ENCODE measurements at places on chromosomes 16 and 17.

DNA sequence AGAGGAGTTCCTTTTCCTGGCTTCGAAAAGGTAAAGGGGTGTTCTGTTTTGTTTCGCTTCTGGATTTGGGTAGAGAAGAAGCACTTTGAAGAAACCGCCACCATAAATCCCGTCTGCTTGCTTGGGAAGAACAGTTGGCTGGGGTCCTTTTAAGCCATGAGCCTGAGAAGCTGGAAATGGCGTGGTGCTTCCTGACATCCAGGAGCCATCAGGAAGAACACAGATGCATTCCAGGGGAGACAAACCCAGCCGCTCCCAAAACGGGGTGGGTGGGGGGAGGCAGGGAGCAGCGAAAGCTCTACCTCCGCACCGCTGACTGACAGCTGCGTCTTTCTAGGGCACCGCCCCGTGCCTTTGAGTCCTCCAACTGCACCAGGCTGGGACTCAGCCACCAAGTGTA lies 91.6 kb downstream of the ZDHHC7 start:
- no peak for DNase-seq

DNA sequence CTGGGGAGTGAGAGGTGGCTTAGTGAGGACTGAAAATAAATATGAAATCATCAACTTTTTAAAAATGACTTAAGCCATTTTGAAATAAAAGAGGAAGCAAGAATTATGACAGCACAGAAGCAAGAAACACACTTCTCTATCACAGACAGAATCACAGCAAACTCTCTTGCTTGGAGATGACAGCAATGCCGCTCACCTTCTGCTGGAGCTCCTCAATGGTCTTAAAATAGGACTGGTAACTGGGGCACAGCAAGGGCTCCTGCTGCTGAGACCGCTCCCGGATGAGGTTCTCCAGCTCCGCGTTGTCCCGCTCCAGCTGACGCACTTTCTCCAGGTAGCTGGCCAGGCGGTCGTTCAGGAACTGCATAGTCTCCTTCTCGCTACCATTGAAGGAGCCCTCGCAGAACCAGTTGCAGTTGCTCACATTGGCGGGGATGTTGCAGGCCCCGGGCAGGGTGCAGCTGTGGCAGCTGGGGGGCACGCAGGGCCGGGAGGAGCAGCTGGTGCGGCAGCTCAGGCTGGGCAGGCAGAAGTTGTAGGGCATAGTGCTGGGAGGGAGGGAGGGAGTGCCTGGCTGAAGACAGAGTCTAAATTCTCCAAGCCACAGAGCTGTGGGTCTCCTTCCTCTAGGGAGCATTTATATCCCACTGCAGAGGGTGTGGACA lies at the start of gene KRT31:
Gene KRT31, minus strand, starts transcription at position 613 of the 665 bp plus-strand sequence. Its CDS starts 69 bp downstream, at position 544.
- DNase-seq: no peak

DNA sequence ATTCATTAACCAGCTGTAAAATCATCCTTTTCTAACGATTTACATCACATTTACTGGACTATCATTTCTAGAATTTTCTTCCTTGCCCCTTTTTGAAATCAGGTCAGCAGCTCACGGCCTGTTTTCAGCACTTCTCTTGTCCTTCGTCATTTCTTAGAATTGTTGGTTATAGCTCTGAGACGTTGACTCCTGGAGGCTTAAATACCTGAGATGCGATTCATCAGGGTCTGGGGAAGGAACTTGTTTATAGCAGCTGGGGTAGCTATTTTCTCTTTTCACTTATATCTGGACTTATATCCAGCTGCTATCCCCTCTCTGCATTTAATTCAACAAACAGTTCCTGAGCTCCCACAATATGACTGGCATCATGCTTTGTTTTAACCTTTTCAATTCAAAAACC lies 338.7 kb upstream of the TNRC6C start:
- DNase-seq: no peak

GRCh38 chr17:58504826-58505351 lies 9.5 kb downstream of the MTMR4 start:
- DNase-seq: no peak

DNA sequence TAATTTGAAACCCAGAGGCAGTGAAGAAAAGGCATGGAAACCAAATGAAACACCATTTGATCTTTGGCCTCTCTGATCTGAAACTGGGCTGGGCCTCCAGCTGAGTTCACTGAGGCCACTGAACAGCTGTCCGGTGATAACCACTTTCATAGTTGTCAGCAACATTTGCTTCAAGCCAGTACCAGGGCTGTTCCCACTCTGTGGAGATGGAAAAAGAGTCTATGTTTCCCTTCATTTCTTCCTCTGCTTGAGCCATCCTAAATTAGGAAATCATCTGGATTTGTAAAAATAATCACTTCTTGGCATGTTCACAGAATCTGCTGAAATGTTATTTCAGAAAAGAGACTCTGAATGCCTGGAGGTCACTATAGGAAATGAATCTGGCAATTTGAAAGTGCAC lies 119.3 kb downstream of the STX8 start:
- no peak for DNase-seq

GRCh38 chr17:7886227-7887037 lies 2.2 kb upstream of the CHD3 start:
- DNase-seq: no peak

DNA sequence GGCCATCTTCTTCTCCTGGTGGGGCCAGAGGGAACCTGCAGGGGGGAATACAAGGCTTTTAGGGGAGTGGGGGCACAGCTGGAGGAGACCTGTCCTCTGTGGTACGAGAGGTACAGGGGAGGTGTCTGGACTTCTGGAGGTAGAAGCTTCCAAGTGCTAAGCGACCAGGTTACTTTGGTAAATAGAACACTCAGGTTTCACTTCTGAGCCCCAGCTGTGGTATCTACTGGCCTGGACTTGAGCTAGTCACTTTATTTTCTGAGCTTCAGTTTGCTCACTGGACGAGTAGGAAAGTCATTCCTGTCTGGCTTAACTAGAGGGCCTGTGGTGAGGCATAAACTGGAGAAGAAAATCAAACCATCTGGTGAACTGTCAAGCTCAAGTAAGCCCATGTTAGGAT lies at the start of gene HEATR9:
Gene HEATR9, minus strand, starts transcription at position 155 of the 400 bp plus-strand sequence. Its CDS starts 149 bp downstream, at position 6.
- no peak for DNase-seq

- no peak for DNase-seq
These were observed 15.6 kb downstream of the SLC6A2 start for GRCh38 chr16:55671206-55671973.

- DNase-seq: no peak
These were observed 13.7 kb downstream of the BLMH start for GRCh38 chr17:30278032-30278431.

DNA sequence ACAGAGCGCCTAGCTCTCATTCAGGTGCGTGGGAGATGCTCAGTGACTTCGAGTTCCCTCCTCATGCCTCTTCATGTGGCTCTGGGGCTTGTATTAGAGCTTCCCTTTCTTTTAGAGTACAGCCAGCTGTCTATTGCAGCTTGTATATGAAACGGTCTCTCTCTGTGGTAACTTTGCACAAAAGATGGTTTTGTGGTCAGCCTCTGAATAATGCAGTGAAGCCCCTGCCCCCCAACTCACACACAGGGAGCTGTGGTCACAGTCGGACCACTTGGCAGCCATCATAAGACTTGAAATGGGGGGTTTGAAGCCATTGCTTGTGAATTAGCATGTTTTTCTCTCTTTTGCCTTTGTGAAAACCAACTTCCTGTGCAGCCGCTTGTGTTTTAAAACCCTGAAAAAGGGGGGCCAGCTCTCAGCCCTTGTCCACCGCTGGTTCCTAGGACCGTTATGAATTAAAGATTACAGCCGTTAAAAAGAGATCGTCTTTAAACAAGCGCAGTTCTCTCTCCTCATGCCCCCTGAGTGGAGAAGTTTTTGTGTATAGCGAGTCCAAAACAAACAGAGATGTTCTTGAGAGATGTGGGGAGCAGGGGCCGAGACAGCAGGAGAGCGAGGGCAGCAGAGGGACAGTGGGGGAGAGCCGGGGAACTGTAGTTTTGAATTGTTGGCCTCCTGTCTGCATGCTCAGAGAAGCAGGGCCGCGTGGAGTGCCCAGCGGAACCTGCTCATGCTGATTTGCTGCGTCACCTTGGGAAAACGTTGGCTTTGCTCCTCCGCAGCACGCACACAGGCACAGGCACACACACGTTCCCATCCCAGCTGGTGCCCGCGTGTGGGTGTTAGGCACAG lies 199.0 kb downstream of the MSI2 start:
- DNase-seq: no peak

GRCh38 chr16:67543582-67543981 lies 15.0 kb downstream of the RIPOR1 start:
- DNase-seq: no peak

DNA sequence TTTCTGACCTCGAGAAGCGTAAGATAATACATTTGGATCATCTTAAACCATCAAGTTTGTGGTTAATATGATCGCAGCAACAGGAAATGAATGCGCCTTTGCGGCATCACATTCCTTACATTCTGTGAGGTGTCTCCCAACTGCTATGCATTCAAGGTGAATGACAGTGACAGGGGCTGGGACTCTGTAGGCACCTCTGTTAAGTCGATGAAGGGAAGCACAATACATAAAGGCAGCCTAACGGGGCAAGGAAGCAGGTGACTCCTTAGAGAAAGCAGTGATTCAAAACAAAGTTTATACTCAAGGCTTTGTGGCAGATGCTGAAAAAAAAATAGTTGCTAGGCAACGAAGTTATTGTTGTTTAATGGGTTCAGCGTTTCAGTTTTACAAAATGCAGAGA lies 21.6 kb upstream of the EVPL start:
- no peak for DNase-seq

DNA sequence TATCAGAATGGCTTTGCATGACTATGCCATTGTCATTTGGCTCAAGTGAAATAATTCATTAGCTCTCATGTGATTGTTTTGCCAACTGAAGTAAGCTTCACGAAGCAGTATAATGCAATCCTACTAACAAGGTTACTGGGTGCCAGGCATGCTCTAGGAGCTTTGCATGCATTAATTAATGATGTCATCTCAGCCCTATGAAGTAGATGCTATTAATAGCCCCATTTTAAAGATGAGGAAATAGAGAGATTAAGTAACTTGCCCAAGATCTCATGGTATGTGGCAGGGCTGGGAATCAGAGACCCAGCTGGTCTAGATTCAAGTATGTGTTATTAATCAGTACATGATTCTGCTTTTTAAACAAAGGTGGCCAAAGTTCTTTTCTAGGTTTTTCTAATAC lies 14.1 kb downstream of the KRT39 start:
- DNase-seq: no peak

DNA sequence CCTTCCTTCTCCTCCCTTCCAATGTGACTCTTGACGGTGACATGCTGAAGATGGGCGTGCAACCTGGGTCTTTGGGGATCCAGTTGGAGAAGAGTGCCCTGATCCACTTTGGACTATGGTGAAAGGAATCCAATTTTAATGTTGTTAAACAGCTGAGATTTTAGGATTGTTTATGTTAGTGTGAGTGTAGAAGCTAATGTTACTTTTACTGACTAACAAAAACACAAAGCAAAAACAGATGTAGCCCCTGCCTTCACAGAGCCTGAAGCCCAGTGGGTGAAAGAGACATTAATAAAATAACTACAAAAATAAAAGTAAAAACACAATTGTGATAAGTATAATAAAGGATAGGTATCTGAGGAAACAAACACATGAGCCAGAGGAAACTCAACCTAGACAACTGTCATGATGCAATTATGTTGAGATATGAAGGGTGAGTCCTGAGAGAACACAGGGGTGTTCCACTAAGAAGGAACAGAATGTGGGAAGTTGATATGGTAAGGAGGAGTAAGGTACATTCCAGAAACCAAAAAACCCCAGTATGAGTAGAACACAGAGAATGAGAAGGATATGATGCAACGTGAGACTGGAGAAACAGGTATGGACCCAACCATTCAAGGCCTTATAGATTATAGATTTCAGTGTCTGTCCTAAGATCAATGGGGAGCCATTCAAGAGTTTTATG lies 115.1 kb upstream of the PMFBP1 start:
- DNase-seq: no peak

- no peak for DNase-seq
These were observed 21.4 kb upstream of the NOL11 start for GRCh38 chr17:67696347-67696746.

DNA sequence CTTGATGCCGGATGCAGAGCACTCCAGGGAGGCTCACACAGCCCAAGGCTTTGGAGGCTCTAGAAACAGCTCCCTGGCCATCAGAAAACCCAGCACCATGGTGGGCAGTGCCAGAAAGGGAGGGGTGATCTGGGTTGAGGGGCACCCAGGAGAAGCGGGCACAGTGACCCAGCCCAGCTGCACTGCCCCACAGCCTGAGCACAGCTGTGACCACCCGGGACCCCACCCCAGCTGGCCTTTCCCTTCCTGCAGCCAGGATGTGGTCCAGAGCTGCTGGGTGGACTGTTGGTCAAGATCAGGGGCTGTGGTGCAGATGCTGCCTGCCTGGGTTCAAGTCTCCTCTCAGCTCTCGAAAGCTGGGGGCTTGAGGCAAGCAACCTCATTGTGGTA lies 223.1 kb downstream of the ZNF423 start:
- no peak for DNase-seq

- DNase-seq: peak; percentile 62
These were observed 2100.7 kb downstream of the TP53TG3F start for GRCh38 chr16:35559911-35560636.

- DNase-seq: no peak
These were observed 17.8 kb upstream of the BLMH start for GRCh38 chr17:30309591-30309990.

DNA sequence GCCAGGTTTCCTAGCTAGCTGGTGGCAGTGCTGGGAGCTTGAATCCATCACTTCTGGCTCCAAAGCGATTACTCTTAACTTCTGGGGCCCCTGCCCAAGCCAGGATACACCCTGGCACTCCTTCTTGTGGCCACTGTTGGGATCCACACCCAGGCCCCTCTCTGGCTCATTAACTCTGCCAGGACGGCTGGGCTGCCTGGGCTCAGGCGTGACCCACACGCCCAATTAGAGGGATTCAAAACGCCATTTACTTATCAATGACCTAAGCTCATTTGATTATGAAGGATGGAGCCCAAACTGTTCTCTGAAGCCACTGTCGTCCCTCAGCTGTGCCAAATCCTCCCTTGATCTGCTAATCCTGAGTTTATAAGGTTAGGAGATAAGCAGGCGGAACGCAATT lies 79.7 kb upstream of the BRD7 start:
- no peak for DNase-seq

GRCh38 chr17:20114466-20114865 lies 105.3 kb downstream of the SPECC1 start:
- no peak for DNase-seq

GRCh38 chr16:66872559-66872942 lies 7.8 kb upstream of the PDP2 start:
- DNase-seq: no peak

GRCh38 chr16:85220125-85220839 lies 108.0 kb upstream of the CIBAR2 start:
- DNase-seq: peak; percentile 69

DNA sequence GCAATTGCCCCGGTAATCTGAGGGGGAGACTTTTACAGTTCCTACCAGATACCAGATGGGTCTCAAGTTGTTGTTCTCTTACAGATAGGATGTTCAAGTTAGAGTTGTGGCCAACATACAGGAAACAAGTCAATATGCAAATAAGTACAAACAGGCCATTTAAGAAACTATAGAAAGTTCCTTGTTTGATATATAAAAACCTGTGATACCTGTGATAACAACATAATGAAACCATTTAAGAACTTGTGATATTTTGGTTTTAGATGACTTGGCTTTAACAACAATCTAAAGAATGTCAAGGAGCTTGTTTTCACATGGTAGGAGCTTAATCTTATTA lies 16.8 kb downstream of the CDR2 start:
- DNase-seq: no peak
